ENCODE measurements at places on chromosomes 2 and 18.

GRCh38 chr2:42286268-42286946, 74.6 kb downstream of the COX7A2L start:
- no peak for DNase-seq

DNA sequence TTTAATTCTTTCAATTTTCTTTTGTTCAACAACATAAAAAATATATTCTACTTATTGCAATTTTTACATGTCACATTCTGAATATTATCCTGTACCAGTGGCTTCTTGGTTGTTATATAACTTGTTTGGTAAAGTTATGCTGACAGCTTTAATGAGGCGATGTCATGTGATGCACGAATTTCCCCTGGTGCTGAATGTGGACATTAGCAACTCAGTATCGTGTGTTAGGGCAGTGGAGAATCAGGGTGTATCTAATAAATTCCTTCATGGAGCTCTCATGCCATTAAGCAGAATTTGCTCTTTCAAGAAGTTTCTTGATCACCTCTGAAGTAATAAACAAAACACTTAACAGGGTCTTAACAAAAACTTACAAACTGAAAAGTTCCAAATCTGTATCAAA, 99.6 kb upstream of the DNMT3A start:
- DNase-seq: no peak

DNA sequence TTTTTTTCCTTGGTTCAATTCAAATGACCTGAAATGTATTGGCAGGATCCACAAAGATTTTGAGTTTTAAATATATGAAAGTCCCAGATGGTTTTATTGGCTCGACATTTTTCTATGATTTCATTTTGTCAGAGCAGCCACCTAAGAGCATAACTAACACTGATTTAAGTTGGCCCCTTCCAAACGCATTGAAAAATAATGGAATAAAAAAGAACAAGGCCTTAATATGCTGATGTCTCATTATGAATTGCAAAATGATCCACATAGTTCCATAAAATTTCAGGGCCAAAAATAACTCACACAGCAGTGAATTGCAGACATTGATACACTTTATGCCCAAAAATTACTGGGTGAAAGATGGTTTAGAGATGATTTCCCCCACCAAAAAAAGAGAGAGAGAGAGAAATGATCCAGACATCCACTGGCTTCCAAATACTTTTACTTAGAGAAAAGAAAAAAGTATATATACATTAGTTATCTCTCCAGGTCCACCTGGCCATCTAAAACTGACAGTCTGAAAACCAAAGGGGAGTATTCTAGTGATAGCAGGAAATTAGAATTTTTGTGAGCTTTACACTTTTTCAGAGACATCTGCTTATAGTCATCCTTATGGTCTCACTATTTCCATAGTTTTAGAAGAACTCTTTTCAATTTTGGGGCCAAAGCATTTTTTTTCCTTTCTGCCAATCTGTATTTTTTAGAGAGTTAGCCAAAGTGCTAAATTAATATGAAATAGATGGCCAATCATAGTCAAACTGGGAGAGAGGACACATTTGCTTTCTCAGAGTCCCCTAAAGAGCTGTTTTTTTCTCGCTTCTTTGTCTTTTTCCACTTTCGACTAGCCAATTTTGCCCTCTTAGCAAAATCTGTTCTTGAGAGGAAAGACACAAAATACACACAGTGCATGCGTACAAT, 213.5 kb upstream of the RND3 start:
- no peak for DNase-seq

GRCh38 chr2:120231564-120231973, 8.4 kb upstream of the TMEM185B start:
- no peak for DNase-seq

DNA sequence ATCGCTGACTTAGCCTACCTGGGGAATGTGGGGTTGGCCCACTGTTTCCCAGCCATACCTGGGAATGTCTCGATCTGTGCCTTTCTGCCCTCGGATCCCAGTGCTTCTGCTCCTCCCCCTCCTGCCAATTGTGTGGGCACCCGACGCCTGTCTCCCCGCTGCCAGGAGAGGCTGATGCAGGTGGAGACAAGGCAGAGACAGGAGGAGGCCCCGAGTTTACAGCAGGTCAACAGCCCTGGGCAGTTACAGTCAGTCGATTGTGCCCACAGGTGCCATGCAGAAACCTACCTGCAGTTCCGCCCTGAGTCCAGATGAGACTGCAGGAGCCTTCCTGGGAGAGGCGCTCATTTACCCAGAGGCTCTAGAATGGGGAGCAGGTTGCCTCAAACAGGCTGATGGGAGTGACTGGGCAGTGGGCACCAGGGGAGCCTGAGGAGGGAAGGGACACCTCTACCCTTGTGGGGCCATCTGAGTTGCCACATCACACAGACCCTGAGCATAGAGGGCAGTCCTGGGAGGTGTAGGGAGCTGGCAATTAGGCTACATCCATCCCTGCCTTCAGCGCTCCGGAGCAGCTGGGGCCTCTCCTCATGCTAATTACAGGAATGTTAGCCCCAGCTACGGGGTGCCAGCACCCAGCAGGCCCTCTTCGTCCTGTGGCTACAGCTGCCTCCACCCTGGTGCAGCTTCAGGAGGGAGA, 300.1 kb downstream of the NDUFA10 start:
- no peak for DNase-seq

DNA sequence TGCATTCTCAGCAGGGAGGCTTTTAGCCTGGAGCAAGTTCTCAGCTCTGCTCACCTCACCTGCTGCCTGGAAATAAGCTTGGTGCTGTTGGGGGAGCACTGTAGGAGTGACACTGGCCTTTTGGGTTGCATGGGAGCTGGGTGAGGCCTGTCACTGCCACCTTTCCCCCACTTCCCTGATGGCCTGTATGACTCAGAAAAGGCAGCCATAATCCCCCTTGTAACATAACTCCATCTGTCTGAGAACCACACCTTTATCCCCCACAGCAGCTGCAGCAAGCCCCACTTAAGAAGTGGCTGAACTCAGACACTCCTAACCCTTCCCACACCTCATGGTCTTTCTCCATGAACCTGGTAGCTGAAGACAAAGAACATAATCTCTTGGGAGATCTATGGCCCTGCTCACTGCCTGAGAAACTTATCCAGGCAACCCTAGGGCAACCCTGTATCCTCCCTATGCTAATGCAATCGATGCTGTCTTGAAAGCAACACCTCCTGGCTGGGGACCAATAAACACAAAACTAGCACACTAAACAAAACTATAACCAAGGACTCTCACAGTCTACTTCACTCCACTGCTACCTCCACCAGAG, 258.9 kb upstream of the OSR1 start:
- no peak for DNase-seq

DNA sequence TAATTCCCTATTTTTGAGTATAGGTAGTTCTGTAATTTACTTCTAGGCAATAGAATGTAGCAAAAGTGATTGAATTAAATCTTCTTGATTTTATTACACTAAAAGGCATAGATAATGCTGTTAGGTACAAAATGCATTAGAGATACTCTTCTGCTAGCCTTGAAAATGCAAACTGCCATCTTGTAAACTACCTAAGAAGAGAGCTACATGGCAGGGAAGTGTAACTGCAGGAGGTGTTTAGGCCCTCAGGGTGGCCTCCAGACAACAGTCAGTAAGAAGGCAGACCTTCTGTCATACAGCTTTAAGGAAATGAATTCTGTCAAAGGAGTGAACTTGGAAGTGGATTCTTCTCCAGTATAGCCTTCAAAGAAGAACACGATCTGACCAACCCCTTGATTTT, 1396.8 kb upstream of the SLC39A10 start:
- no peak for DNase-seq

- DNase-seq: no peak
These were observed 571.9 kb upstream of the PKDCC start for GRCh38 chr2:41475959-41476358.

DNA sequence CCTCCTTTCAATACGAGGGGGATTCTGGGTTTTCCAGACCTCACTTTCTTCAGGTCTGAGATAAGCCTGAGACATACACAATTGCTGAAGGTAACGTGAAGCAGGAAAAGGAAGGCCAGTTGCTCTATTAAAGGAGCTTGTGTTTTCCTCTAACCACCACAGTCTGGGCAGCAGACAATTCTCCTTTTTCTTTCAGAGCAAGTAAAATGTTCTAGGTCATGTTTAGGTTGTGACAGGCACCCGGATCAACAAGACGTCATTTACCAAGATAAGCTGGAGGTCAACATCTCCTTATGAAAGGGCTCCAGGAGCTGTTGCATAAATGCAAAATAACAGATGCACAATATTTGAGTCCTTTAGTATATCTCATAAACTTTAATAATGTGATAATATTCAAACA, 148.1 kb downstream of the SLC8A1 start:
- no peak for DNase-seq

DNA sequence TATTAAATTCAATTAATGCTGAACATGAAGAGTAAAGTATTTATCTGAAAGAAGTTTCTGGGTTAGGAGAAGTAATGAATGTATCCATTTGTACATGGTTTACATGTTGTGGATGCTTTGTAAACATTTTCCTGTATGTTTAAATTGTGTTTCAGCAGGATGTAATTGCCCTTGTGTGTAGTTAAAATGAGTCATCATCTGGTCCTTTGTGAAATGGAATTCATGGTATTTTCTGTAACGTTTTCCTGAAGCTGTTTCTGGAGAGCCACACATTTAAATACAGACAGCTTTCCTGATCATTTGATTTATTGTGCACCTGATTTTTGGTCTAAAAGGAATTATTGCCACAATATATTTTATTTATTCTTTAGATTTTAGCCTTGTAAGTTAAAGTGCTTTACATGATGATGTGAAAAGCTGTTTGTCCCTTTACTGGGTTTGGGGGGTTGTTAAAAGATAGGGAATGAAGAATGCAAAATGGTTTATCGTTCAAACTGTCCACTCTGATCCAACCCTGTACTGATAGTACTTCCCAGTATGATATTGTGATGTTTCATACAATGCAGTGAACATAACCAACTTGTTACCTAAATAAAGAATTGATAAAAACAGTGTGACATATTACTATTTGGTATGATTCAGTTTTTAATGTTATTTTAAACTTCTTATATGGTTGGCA, 41.7 kb upstream of the SLC3A1 start:
- no peak for DNase-seq

DNA sequence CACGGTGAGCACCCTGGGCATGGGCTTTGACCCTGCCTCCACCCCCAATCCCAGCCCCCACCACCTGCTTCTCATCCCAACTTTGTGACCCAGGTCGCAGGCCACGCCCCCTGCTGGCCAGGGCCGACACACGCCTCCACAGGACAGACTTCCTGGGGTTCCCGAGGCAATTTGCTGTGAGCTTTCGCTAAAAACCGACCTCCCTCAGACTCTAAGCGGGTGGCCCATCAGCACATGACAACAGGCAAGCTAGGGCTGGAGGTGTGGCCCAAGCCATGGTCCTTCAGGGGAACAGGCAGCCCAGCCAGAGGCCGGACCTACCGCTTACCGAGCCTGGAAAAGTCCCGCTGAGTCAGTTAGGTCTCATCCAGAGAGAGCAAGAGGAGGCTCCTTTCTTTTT, 31.9 kb downstream of the C1QL2 start:
- DNase-seq: peak; percentile 9

GRCh38 chr2:160087854-160088745, 25.7 kb upstream of the PLA2R1 start:
- no peak for DNase-seq

- DNase-seq: no peak
These were observed 3.1 kb downstream of the PSMD1 start for GRCh38 chr2:231059756-231060155.

- no peak for DNase-seq
These were observed 61.4 kb downstream of the CYRIA start for GRCh38 chr2:16604236-16604635.

DNA sequence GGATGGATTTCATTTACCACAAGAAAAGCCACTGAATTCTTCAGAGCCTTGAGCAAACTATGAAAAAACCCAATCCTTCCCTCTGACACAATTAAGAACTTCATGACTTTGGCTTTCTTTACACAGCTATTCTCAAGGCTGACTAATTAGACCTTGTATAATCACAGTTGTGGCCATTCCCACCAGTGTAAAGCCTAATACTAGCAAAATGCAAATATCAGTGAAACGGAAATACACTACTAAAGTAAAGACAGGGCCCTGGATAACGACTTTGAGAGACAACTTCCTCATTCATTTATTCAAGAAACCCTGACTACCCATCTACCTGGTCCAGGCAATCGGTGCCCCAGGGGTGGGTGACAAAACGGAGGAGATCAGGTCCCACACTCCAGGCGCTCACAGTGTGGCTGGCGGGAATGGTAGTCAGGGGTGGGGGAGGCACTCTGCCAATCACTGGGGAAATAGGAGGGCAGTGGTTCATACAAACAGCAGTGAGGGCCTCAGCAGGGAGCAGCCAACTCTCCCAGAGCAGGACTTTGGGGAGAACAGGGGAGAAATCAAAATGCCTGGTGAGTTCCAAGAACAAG, 28.1 kb downstream of the TMEM163 start:
- no peak for DNase-seq

- no peak for DNase-seq
These were observed 97.2 kb downstream of the SMAD7 start for GRCh38 chr18:48853588-48853987.

DNA sequence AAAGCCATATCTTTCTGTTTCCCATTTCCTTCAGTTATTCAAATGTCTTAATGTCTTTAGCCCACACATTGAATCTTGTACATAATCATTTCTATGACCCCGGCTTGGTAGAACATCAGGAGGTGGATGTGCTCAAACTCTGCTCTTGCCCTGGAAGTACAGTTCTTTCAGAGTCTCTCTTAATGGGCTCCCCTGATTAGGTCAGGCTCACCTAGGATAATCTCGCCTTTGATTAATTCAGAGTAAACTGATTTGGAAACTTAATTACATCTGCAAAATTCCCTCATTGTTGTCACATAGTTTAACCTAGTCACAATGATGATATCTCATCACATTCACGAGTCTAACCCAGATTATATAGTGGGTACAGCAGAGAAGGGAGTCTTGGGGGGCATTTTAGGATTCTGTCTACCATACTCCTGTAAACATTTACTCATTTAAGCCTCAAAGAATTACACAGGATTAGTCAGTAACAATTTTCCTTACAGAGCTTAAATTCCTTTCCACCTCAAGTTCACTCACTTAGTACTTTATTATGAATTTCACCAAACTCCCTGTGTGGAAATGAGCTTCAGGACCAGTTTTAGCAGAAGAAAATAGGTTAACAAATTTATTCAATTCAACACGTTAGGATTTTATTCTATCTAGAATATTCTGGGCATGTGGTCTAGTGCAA, 135.5 kb downstream of the FHOD3 start:
- DNase-seq: no peak

GRCh38 chr2:208999911-209000310, 423.9 kb upstream of the MAP2 start:
- DNase-seq: no peak

- no peak for DNase-seq
These were observed 40.8 kb upstream of the PTMA start for GRCh38 chr2:231667496-231667895.

- DNase-seq: no peak
These were observed 211.3 kb upstream of the HDAC4 start for GRCh38 chr2:239612133-239612532.

DNA sequence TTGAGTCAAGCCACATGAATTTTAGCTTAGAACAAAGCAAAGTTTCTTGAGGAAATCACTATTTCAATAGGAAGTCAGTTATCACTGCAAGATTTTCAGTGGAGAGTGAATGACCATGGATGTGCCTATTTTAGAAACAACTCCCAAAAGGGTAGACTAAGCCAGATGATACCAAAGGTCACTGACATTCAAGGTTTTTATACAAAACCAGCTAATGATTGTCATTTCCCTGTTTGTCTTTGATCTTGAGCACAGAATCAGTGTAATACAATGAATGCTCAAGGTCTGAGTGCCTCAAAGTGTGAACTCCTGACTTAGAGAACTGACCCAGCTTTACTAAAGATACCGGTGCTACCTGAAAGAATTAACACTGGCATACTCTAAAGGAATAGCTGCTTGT, 60.5 kb downstream of the CDH2 start:
- DNase-seq: no peak

GRCh38 chr2:126859631-126860030, 39.1 kb upstream of the TEX51 start:
- DNase-seq: no peak
